Inflammatory macrophage (primary cell): ENCODE measurements at places on chromosomes 12 and 14.

- no peak for DNase-seq
Measured at GRCh38 chr12:77941401-77941800, 110.7 kb downstream of the NAV3 start.

- no peak for DNase-seq
Measured at GRCh38 chr12:81137801-81138200, 59.9 kb downstream of the ACSS3 start.

GRCh38 chr12:68175557-68176061 lies 16.1 kb upstream of the IFNG start:
- DNase-seq, result no peak

DNA sequence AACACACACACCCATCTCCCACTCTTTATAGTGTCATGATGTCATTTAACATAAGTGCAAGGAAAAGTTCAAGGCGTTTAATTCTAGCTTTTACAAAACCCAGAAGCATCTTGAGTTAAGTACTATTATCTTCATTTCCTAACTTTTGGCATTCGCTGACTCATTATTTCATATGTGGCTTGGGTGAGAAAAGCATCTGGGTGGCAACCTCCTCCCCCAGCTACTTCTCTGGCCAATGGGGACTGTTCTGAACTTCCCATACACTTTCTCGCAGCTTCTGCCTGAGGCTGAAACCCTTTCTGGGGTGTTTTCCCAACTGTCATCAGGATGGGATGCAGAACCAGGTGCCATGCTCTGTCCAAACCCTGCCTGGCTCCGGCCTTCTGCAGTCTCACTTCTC lies 2.8 kb upstream of the MARK3 start:
- DNase-seq, result peak; percentile 82

GRCh38 chr12:47744005-47744651 lies 14.6 kb downstream of the RAPGEF3 start:
- DNase-seq, result no peak

DNA sequence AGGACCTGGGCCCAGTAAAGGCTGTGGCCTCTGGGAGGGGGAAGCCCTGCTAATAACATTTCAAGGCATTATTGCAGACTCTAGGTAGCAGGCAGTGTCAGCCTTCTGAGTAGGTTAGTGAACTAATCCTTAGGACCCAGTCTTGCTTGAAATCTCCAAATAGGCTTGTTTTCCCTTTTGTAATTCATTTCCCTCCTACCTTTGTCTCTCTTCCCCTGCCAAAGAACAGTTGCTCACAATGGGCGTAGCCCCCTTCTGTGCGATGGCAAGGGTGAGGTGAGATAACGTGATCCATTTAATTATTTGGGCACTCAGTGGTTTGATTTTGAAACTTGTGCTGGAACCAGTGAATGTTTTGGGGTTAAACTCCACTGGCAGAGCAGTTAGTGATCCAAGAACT lies 10.9 kb downstream of the PELI2 start:
- no peak for DNase-seq

DNA sequence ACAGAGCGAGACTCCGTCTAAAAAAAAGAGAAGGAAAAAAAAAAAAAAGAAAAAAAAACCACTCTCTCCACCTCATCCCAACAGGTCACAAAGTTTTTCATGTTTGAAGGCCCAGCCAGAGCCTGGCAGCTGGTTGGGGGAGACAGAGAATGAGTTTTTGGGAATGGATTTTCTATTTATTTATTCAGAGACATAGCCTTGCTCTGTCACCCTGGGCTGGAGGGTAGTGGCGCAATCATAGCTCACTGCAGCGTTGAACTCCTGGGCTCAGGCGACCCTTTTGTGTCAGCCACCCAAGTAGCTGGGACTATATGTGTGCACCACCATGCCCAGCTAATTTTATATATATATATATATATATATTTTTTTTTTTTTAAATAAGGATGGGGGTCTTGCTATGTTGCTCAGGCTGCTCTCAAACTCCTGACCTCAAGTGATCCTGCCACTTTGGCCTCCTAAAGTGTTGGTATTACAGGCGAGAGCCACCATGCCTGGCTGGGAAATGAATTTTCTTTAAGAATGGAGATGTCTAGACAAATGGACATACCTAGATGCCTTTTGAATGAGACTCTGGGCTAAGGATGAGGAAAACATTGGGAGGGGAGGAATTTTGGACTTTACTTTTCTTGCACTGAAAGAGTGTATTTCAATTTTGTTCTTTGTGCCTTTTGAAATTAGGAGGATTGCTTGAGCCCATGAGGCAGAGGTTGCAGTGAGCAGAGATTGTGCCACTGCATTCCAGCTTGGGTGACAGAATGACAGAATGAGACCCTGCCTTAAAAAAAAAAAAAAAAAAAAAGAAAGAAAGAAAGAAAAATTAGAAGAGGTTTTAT lies 16.9 kb upstream of the PPP1R1A start:
- DNase-seq, result no peak

DNA sequence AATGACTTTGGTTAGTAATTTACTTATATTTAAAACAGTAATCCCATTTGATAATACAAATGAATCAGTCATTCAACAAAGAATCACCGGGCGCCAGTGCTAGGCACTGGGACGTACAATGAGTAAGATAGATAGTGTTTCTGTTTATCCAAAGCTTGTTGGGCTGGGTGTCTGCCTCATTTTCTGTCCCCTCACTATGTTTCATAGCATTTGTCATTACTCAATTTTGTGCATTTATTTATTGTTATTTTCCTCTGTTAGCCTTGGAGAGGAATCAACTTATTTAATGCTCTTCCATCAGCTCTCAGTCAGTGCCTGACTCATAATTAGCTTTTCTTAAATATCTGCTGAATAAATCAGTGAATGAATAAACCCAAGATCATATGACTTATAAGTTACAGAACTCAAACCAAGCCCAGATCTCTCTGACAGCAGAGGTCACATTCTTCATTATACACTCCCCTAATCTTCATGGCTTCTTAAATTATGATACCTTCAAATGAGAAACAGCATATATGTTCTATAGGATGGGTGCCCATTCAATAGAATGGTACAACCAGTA lies 86.2 kb downstream of the TSPAN8 start:
- no peak for DNase-seq

GRCh38 chr14:76580399-76580798 lies 180.9 kb upstream of the VASH1 start:
- DNase-seq, result no peak

- DNase-seq, result no peak
Measured at GRCh38 chr14:100692859-100693558, 33.7 kb upstream of the DLK1 start.

- DNase-seq, result peak; percentile 36
Measured at GRCh38 chr14:100296106-100296651, 10.1 kb downstream of the SLC25A29 start.

DNA sequence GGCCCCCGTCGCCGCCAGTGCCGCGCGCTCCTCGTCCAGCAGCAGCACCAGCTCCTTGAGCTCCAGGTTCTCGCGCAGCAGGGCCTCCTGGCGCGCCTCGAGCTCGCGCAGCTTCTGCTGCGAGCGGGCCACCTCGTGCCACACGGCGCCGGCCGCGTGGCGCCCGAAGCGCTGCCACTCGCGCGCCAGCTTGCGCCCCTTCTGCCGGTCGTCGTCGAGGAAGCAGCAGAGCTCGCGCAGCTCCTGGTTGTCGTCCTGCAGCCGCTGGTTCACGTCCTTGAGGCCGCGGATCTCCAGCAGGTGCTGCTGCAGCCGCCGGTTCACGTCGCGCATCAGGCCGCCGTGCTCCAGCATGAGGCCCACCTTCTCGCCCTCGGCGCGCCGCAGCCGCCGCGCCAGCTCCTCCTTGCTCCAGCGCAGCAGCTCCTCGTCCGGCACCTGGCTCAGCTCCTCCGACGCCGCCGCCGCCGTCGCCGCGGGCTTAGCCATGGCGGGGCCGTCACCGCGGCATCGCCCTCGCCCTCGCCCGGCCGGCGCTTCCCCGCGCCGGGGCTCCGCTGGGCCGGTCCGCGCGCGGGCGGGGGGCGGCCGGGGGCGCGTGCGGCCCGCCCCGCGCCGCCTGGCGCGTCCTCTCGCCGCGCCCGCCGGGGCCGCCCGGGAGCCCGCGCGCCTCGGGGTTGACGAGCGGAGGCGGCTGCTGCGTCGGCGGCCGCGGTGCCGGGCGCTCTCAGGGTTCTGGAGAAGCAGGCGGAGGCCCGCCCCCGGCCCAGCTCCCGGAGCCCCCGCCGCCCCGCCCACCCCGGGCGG lies at the start of gene CCDC85C:
Gene CCDC85C (minus strand): TSS at position 737 of the 807 bp plus-strand sequence. CDS start 248 bp downstream, at position 489.
- DNase-seq, result no peak

- no peak for DNase-seq
Measured at GRCh38 chr12:9784326-9784725, 23.6 kb upstream of the CD69 start.

GRCh38 chr12:94704452-94705306 lies 54.3 kb upstream of the TMCC3 start:
- DNase-seq, result peak; percentile 45

DNA sequence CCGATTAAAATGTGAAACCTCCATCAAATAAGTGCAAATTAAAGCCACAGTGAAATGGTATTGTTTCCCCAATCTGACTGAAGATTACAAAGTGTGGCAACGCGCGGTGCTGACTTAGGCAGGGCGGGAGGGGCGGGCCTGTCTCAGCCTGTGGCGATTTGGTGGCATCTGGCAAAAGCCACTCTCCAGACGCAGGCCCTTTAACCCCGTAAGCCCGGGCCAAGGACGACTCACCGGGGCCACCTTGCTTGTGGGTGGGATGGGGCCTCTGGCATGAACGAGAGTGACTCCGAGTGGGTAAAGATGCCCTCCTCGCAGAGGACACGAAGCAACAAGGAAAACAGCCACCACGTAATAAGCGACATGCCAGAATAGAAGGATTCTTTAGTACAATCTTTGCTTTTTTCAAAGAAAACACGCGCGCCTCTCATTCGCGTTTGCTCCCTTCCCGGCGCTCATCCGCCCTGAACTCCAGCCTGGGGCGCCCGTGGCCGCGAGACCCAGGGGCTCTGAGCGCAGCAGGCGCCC lies 815 bp downstream of the DEGS2 start:
- no peak for DNase-seq

DNA sequence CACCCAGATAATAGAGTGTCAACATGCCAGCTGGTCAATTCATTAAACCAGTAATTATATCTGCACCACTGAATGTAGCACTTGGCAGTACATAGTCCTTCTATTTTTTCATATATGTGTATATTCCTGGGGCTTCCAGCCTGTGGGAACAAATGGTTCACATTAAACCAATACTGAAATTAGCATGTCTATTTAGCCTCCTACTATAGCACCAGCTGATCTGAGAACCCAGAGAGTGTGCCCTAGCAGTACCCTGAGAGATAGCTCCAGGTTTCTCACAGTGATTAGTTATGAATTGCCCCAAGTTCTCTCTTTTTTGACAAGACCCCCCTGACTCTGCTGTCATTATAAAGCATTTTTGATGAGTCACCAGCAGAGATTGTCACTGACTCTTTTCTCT lies 1097.3 kb upstream of the FLRT2 start:
- no peak for DNase-seq

DNA sequence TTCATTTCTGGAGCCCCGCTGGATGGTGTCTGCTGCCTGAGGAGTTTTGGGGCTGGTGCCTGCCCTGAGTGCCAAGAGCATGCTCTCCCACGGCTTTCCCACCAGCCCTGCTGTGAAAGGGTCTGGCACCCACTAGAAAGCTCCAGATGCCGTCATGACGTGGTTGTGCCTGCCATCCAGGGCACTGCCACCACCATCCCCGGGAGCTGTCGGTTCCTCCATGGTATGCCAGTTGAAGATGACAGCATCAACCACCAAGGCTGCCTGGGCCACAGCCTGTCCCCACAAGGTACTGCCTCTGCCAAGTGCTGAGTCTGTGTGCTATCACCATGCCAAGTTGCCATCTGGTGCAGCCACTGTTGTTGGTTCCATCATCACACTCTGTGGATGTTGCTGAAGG lies 85.9 kb downstream of the TTC8 start:
- DNase-seq, result no peak

GRCh38 chr14:105100910-105101309 lies 35.7 kb upstream of the GPR132 start:
- DNase-seq, result no peak

DNA sequence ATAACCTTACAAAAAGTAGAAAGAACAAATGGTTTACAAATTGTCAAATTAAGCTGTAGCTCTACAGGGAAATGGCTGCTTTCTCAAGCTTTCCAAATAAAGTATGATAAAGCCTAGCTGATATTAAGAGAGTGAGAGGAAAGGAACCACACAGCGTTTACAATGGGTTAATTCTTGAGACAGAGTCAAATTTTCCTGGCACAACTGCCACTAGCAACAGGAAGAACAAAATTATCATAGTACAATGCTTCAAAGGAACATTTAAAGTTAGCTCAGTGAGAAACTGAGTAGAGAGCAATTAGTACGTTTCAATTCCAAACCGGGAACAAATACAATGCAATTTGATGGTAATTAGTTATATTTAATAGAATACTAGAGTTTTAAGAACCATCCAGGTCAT lies 116.0 kb downstream of the PPP1R12A start:
- no peak for DNase-seq

GRCh38 chr12:14843425-14843887 lies at the start of gene ART4:
Gene ART4 (minus strand): TSS chr12:14843526. CDS start chr12:14843113, 413 bp downstream.
- no peak for DNase-seq

DNA sequence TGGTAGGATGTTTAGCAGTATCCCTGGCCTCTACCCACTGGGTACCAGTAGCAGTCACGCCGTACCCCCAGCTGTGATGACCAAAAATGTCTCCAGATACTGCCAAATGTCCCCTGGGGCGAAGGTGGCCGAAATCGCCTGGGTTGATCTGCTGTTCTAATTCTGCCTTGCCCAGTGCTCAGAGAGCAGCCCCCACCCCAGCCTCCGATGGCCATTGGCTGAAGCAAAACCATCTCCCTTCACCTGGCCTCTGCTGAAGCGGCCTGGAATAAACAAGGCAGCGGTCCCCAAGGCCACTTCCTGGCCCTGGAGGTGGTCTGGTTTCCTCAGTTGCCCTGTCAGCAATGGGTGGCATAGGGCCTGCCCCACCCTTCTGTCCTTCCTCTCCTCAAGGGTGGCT lies 298.4 kb downstream of the CACNA1C start:
- no peak for DNase-seq

GRCh38 chr14:61421212-61421923 lies 100.0 kb downstream of the PRKCH start:
- DNase-seq, result peak; percentile 50

- no peak for DNase-seq
Measured at GRCh38 chr12:88418856-88419497, 161.3 kb downstream of the KITLG start.

- DNase-seq, result no peak
Measured at GRCh38 chr12:57133013-57133569, 4.8 kb downstream of the LRP1 start.

GRCh38 chr14:54730156-54730961 lies 163.4 kb downstream of the SAMD4A start:
- peak; percentile 65 for DNase-seq
